ENCODE measurements at places on chromosomes 12 and 14.

GRCh38 chr12:41511247-41511646 is 323.1 kb downstream of the PDZRN4 start:
- no peak for DNase-seq

- no peak for DNase-seq
Measured at GRCh38 chr12:49960474-49961110, 1.1 kb upstream of the AQP5 start.

DNA sequence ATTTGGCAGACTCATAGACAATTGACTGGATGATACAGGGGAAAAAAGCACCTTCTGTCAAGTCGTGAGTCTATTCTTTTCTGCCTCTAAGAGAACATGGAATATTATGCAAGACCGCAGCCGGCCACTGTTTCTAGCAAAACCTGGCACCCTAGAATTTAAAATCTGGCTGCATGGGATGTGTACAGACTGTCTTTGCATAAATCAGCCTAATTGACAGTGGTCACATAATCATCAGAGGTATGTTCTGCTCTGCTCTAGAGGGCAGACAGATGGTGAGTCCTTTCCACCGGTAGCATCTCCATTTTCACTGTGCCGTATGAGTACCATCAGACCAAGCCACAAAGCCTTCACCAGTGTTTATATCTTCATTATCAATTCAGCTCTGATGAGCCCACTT is 80.6 kb downstream of the KCNK10 start:
- DNase-seq, result no peak

DNA sequence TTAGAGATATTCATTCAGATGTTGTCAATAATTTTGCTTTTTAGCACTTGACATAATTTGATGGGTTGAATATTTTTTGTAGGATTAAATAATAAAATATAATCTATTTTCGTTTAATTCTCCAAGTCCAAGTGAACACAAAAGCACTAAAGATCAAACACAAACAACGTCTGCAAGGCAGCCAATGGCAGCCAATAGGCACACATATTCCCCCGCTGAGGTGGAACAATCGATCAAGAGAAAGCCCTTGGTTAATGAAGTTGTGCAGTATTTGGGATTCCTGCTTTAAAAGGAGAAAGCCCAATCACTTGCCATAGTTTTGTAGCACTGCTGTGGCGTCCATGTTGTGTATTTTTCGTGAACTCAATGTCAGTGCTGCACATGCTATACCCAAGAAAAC is 1.5 kb downstream of the DHRS7 start:
- DNase-seq, result no peak

GRCh38 chr14:32076278-32077080 is 625 bp upstream of the ARHGAP5 start:
- peak; percentile 90 for DNase-seq

DNA sequence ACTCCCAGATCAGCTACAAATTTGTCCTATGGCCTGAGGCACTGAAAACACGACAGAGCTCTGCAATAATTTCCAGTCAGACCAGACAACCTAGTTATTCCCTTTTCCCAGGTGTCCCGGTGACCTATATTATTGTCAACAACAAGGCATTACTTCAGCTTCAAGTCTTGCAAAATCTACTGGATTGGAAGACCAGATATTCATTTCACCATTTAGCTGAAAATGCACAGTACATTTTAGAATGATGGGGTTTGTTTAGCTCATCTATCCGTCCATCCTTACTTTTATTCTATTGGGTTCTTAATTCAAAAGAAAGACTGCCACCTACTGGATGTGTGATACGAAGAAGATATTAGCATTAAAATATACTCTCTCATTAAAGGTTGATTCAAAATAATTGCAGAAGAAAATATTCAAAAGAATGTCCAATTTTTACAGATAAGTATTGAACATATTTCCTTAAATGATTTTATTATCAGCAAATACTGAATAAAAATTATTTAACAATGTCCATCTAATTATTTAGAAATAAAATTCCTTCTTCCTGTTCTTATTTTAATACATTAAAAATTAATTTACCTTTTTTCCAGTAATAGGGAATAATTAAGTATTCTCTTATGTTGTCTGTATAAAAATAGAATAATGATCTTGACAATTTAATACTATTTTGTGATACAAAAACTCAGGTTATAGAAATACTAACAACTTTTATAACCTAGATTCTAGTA is 244.9 kb upstream of the LRIG3 start:
- peak; percentile 7 for DNase-seq

DNA sequence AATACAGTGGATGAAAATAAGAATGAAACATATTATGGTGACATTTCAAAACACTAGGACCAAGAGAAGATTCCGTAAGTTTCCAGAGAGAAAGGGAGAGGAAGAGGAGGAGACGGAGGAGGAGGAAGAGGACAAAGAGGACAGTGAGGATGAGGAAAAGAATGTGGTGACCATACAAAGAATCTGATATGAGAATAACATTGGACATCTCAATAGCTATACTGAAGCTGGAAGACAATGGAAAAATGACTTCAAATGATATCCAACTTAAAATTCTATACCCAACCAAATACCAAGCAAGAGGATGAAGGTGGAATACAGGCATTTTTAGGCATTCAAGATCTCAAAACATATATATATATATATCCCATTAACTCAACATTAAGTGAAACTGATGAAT is 173.4 kb downstream of the PAWR start:
- no peak for DNase-seq
